ENCODE measurements at places on chromosomes 3 and 15.

DNA sequence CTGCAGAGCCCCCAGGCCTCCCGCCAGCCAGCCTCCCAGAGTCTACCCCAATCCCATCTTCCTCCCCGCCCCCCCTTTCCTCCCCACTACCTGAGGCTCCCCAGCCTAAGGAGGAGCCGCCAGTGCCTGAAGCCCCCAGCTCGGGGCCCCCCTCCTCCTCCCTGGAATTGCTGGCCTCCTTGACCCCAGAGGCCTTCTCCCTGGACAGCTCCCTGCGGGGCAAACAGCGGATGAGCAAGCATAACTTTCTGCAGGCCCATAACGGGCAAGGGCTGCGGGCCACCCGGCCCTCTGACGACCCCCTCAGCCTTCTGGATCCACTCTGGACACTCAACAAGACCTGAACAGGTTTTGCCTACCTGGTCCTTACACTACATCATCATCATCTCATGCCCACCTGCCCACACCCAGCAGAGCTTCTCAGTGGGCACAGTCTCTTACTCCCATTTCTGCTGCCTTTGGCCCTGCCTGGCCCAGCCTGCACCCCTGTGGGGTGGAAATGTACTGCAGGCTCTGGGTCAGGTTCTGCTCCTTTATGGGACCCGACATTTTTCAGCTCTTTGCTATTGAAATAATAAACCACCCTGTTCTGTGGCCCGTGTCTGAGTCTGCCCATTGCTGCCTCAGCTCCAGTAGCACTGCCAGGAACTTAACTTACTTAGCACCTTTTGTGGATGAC lies 32.2 kb downstream of the PTPN23 start:
- no peak for DNase-seq

DNA sequence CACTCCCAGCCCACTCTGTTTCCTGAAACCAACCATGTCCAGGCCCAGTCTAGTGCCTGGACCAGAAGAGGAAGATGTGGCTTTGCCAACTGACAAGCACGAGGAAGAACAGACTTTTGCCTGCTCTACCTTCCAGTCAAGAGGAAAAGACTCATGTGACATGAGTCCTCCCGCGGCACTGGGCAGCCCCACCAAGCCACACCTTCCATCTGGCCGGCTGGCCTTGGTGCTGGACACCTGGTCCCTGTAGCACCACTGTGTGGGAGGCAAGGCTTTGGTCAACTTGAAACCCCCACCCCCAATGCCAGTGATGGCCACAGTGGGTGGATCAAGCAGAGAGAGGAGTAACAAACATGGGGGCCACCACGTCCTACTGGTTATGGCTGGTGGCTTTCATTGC lies 12.5 kb downstream of the CHDH start:
- DNase-seq = no peak

DNA sequence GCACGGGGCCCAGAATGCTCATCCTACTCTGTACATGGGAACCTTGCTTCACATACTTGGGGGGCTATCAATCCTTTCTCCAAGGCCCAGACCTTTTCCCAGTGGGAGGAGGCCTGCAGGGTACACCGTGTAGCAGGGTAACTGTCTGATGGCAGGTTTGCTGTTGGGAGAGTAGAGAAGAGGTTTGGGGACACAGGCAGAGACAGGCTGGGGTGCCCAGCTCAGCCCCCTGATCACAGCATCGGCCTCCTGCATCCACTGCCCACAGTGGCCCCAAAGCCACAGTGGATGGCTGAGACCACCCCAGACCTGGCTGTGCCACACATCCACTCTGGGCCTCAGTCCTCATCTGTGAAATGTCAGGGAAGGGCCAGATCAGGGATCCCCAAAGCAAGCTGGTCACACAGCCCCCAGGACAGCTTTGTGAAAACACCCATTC lies 5.6 kb downstream of the CHRNA3 start:
- DNase-seq = no peak

- no peak for DNase-seq
Observed at GRCh38 chr3:19256313-19256712, 108.0 kb downstream of the KCNH8 start.

DNA sequence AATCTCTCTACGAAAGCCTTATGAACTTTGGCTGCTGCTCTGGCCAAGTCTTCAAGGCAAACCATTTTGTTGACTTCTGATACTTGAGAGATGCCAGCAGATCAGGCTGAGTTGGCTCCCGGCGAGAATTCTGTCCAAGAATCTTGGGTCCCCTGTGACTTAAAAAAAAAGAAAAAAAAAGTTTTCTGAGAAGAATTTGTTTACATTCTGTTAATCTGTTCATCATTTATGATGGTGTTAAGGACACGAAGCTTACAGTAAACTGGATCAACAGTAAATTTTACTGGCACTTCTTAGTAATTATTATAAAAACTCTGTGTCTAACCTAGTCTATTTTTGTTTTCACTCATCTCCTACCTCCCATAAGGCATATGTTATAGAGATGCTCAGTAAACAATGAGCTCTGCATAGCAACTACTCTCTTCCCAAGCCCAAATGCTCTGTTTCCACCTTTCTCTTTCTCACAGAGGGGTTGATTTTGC lies 320.9 kb upstream of the RASGRP1 start:
- DNase-seq = no peak

- DNase-seq = no peak
Observed at GRCh38 chr3:56404884-56405283, 63.4 kb downstream of the ERC2 start.

DNA sequence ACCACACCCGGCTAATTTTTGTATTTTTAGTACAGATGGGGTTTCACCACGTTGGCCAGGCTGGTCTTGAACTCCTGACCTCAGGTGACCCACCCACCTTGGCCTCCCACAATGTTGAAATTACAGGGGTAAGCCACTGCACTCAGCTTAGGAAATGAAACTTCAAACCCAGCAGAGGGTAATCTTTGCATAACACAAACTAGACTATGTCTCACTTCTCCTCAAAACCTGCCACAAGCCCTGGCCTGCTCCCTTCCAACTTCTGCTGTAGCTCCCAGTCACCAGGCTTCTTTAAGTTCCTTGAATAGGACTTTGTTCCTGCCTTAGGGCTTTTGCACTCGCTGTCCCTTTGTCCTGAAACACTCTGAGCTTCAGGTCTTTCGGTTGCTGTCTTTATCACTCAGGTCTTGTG lies 39.2 kb upstream of the SEMA4B start:
- no peak for DNase-seq

- no peak for DNase-seq
Observed at GRCh38 chr3:108322352-108322751, 26.0 kb downstream of the HHLA2 start.

GRCh38 chr3:16789344-16790120 lies 95.2 kb upstream of the PLCL2 start:
- DNase-seq = no peak

DNA sequence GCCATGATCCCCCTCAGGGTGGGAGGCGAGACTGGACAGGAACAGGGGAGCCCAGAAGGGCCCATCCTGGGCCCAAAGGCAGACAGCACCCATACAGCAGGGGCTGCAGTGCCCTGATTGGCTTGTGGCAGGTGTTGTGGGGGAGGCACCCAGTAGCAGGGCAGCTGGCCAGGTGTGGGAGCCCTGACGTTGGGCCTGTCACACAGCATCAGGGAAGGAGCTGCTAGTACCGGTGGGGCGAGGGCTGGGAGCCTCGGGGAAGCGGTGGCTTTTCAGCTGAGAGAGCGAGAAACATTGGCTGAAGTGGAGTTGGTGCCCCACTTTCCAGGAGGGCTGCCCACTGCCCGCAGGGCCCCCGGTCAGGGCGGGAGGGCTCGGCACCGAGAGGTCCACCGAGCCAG lies 19.7 kb upstream of the CYP11A1 start:
- DNase-seq = no peak

DNA sequence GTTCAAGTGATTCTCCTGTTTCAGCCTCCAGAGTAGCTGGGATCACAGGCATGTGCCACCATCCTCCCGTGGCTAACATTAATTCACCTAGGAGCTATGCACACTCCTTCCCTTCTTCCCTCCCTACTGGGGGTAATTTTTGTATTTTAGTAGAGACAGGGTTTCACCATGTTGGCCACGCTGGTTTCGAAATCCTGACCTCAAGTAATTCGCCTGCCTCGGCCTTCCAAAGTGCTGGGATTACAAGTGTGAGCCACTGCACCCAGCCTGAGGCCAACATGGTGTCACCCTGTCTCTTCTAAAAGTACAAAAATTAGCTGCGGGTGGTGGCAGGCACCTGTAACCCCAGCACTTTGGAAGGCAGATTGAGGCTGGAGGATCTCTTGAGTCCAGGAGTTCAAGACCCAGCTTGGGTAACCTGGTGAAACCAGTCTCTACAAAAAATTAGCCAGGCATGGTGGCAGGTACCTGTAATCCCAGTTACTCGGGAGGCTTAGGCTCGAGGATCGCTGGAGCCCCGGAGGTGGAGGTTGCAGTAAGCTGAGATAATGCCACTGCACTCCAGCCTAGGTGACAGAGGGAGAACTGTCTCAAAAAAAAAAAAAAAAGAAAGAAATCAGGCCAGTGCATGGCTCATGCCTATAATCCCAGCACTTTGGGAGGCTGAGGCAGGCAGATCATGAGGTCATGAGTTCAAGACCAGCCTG lies 6.1 kb downstream of the RNU5B-1 start:
- no peak for DNase-seq

DNA sequence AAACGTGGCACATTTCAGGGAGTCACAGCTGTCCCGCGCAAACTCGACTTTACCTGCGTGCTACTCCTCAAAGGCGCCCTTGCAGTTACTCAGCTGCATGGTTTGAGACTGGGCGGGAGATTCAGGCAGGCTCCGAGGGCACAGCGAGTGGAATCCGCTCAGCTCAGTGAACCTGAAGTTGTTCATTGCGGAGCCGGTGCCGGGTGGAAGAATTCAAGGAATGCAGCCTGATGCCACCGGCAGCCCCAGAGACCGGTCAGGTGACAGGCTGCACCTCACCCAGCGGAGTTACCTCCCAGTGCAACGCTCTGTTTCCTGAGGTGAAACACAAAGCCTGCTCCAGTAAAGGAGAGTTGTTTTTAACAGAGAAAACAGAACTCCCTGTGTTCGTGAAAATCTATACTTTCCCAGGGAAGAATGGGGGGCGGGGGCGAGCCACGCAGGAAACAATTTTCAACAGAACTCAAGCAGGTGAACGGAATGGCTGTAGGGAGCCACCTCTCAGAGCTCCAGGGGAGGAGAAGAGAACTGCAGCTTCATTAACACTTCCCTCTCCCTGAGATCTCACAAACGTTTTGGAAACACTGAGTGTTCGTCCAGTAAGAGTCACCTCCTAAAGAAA lies 3.8 kb downstream of the VEPH1 start:
- DNase-seq = no peak

DNA sequence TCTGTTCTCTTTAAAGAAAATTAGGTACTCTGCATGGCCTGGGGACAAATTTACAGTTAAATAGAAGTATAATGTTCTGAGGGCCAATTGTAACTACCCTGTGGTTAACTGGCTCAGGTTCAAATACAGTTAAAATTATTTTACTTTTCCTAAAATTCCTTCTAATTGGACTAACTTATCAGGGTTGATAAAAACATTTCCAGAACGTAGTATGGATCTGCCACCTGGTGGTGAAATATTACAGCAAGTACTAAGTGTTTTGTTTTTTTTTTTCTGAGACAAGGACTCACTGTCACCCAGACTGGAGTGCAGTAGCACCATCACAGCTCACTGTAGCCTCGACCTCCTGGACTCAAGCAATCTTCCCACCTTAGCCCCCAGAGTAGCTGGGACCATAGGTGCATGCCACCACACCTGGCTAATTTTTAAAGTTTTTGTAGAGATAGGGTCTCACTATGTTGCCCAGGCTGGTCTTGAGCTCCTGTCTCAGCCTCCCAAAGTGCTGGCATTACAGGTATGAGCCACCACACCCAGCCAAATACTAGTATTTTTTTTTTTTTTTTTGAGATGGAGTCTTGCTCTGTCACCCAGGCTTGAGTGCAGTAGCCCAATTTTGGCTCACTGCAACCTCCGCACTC lies 29.2 kb downstream of the NEO1 start:
- DNase-seq = peak; percentile 47

DNA sequence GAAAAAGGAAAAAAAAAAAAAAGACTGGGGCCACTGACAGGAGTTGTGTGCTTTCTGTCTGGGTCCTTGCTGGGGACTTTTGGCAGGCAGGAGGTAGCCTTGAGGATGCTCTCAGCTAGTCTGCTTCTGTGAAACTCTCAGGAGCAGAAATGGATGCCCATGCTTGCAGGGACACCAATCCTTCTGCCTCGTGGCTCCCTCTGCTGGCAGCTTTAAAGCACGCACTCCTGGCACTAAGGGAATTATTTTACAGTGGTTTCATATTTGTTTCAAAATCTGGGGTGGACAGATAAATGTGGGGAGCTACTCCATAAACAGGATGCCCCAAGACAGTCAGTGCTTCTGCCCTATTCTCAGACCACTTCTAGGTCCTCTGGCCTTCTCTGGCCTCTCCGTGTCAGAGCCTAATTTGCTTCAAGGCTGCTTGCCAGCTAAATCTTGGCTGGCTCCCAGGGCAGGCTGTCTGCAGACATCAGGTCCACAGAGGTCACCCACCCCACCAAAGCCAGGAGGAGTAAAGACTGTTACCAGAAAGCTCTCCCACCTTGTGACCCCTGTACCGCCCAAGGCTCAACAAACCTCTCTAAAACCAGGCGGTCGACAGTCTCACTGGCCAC lies 17.1 kb downstream of the TRAIP start:
- peak; percentile 41 for DNase-seq

DNA sequence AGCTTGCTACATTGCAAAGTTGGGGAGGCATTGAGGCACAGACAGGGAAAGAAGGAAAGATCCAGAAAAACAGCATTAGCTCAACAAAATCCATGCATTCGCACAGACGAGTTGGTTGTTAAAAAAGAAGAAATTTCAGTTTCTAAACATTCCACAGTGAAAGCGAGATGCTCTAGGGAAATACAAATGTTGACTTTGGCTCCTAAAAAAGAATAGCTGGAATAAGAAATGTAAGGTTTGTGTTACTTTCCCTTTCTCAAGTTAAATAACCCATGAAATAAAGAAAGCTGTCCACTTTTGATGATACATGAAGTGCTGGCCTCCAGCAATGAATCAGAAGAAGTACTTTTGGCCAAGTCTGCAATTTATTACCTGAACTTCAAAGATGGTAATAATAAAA lies 465.1 kb downstream of the ERC2 start:
- no peak for DNase-seq

DNA sequence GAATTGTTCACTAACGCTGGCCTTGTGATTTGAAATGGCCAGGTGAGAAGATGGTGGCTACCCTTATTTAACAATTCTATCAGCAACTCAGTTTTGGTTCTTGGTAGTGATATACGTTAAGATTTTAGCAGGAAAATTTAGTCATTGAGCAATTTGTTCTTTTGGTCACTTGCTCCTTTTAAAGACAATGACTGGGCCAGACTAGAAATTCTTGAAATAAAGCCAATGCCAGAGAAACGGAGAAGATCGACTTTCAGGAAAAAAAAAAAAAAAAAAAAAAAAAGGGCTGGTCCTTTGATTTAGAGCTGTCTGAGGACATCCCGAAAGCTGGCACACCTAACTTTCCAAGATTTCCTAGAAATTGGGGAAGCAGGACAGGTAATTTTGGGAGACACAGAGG lies 178.5 kb downstream of the FNDC3B start:
- DNase-seq = no peak

All from SHP77 (cell line).